ENCODE measurements at places on chromosomes 16 and 17. TPM values are rescaled to one million over a fixed set of nuclear protein-coding genes. Genes with fewer than 3 reads are reported as not detected.

DNA sequence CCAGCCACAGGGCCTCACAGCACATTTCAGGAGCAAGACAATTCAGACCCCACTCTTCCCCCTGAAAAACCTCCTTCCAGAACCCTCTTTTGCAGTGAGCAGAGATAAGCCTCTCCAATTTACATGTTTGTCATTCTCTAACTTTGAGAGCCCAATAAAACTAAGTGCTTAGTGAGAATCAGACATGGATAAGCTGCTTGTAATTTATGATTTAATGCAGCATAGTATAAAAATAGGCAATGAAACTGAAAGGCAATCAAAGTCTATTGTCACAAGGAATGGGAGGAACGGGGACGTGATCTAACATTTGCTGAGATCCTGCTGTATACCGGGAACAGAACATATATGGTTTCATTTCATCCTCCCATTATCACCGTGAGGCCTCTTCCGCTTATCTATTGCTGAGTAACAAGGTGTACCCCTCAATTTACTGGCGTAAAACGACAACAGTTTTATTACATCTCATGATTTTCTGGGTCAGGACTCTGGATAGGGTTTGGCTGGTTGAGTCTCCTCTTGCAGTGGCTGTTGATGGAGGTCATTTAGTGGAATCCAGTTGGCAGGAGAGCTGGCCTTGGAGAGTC lies 597.4 kb downstream of the MAF start:
- no peak for DNase-seq

DNA sequence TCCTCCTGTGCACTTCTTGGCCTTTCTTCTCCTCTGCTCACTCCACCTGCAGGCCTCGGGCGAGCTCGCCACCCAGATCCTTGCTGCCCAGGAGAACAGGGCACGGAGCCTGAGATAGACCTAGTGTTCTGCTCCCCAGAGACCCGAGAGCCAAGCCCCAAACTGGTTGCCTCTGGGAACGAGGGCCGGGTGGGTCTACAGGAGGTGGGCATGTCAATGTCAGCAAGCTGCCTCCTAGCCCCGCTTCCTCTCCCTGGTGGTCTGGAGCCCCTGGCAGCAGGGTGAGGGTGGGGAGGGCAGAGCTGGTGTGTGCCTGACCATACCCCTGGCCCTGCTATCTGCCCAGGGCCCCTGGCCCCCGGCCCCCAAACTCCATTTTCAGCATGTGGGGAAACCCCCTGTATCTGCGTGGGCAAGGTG lies 841 bp upstream of the NDRG4 start:
- DNase-seq, result no peak

- no peak for DNase-seq
Measured at GRCh38 chr17:48543854-48544348, 1.0 kb downstream of the HOXB2 start.

DNA sequence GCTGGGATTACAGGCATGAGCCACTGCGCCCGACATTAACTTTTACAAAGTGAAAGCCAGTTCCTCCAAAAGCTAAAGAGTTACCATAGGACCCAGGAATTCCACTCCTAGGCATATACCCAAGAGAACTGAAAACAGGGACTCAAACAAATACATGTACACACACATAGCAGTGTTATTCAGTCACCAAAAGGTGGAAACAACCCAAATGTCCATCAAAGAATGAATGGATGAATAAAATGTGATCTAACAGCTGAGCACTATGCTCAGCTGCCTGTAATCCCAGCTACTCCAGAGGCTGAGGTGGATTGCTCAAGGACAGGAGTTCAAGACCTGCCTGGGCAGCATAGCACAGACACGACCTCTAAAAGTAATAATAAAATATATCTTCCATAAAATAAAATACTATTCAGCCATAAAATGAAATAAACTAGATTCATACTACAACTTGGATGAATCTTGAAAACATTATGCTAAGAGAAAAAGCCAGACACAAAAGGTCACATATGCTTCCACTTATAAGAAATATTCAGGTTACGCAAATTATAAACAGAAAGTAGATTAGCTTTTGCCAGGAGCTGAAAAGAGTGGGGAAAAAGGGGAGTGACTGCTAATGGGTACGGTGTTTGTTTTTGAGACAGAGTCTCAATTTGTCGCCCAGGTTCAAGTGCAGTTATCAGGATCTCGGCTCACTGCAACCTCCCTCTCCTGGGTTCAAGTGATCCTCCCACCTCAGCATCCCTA lies 9.3 kb upstream of the USP7 start:
- peak; percentile 55 for DNase-seq

DNA sequence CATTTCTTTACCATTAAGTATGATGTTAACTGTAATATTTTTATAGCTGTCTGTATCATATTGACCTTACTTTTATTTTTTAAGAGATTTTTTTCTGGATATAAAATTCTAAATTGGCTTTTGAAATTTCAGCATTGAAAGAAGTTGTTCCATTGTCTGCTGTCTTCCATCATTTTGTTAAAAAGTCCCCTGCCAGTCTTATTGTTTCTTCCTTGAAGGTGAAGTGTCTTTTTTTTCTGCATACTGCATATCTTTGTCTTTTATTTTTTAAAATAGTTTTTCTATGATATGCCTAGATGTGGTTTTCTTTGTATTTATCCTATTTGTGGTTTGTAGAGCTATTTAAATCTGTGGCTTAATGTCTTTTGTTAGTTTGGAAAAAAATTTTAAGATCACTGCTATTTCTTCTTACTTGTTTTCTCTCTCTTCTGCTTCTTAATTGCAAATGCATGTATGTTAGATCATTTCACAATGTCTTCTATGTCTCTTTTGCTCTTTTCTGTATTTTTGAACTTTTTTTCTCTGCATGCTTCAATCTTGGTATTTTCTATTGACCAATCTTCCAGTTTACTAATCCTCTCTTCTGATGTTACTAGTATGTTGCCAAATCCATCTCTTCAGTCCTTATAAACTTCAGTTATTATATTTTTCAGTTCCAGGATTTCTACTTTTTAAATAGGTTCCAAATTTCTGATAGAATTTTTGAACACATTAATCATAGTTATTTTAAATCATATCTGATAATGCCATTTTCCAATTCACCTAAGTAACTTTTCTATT lies 20.2 kb downstream of the IL21R start:
- DNase-seq, result no peak

DNA sequence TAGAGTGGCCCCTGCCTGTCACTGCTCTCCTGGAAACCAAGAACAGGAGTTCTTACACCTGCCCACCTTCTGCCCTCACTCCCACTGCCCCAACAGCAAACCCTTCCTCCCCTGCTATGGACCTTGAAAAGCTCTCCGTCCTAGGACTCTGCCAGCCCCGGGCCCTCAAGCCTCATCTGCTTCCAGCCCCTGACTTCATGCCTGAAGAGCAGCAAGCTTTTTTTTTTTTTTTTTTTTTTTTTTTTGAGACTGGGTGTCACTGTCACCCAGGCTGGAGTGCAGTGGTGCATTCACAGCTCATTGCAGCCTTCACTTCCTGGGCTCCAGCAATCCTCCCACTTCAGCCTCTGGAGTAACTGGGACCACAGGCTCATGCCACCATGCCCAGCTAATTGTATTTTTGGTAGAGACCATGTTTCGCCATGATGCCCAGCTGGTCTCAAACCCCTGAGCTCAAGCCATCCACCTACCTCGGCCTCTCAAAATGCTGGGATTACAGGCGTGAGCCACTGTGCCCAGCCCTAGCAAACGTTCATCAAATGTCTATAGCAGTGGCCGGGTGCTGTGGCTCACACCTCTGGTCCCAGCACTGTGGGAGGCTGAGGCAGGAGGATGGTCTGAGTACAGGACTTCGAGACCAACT lies 16.9 kb downstream of the CARHSP1 start:
- no peak for DNase-seq

- DNase-seq, result no peak
Measured at GRCh38 chr16:67922740-67923139, 8.9 kb downstream of the CTRL start.

GRCh38 chr17:79721993-79722671 lies 8.6 kb upstream of the ENPP7 start:
- no peak for DNase-seq

GRCh38 chr16:71348262-71349085 lies 10.0 kb upstream of the CALB2 start:
- no peak for DNase-seq

DNA sequence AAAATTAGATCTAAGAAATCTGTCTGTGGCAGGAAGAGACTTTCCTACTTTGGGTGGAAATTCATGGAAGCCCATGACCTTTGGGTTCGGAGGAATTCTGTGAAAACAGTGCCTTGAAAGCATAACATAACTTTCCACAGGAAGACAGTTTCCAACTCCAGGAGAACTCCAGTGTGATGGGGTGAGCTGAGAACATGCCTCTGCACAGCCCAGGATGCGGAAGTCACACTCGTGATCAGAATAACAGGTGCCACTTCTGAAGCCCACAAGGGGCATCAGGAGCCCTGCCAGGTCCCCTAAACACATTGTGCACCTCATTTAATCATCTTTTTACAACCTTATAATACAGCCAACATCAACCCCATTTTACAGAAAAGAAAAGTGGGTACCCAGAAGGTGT lies 9.7 kb downstream of the TVP23A start:
- DNase-seq, result no peak

DNA sequence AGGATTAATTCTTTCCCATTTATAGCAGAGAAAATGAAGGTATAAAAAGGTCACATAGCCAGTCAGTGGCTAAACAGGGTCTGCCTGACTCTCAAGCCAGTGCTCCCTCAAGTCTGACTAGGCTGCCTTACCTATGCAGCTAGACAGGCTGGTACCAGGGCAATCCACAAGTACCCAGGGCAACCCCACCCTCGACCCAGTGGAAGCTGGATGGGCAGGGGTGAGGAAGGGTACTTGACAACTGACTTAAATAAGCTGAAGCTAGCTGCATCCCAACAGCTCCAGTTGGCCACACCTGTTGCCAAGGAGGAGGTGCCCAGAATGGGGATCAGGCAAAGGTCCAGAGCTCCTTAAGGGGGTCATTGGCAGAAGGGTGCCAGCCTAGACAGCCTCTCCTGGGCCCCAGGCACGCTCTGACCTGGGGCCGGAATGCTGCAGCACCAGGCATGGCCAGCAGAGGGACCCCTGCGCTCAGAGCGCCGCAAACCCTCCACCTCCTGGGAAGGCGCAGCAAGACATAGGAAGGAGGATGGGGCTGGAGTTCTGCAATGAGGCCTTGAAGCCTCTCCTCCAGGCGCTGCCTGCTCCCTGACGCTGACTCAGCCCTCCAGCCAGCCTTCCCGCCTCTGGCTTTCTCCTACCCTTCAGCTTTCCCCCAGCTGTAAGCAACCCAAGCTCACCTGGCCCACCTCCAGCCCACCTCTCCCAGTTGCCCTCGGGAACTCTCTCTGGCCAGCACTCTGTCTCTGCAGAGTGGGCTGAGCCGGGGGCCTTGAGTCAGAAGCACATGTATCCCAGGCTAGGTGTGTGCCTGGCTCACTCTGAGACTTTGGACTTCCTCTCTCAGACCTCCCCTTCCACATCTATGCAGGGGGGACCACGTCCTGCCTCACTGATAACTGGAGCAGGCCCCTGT lies 28.8 kb downstream of the MPP2 start:
- peak; percentile 37 for DNase-seq

- DNase-seq, result no peak
Measured at GRCh38 chr17:32298298-32298697, 32.7 kb downstream of the RHBDL3 start.

DNA sequence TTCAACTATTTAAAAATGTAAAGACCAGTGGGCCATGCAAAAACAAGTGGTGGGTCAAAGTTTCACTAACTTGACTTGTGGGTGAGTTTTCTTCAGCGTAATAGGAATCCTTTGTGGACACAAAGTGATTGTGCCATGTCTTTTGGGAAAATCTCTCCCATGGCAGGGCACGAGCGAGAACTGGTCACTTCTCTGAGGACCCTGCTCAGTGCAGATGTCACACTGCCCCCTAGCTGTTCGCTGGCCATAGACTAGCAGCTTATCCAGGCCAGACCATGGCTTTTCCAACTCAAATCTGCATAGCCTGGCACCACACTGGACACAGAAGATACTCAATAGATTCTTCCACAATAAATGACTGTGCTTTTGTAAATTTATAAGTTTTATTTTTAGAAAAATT lies 306.0 kb upstream of the CCL2 start:
- no peak for DNase-seq

GRCh38 chr17:79011451-79012147 lies 2.0 kb upstream of the CANT1 start:
- DNase-seq, result no peak

- no peak for DNase-seq
Measured at GRCh38 chr17:51270636-51271035, 10.3 kb downstream of the UTP18 start.

- DNase-seq, result no peak
Measured at GRCh38 chr17:8327303-8327649, 12.4 kb upstream of the ODF4 start.

- no peak for DNase-seq
Measured at GRCh38 chr17:78176548-78177025, 8.2 kb downstream of the SYNGR2 start.

The ITGAD gene
- not detected for polyA plus RNA-seq

The TBC1D3H gene
- polyA plus RNA-seq, result not detected

The CDRT15L2 gene
- polyA plus RNA-seq, result not detected

The PDE6G gene
- polyA plus RNA-seq, result 0.36 TPM

The KRTAP9-2 gene
- not detected for polyA plus RNA-seq

The ZNF385C gene
- polyA plus RNA-seq, result 0.04 TPM

The NOB1 gene
- 64.3 TPM for polyA plus RNA-seq

The MAPT gene
- 0.16 TPM for polyA plus RNA-seq

The DCAF7 gene
- polyA plus RNA-seq, result 57.4 TPM

The SPIRE2 gene
- 2.3 TPM for polyA plus RNA-seq

The TNFRSF13B gene
- polyA plus RNA-seq, result not detected

The KRT20 gene
- not detected for polyA plus RNA-seq

The TMC5 gene
- not detected for polyA plus RNA-seq

Measured in BJ (cell line).